ENCODE measurements at places on chromosomes 16 and 17.

- DNase-seq: no peak
These were observed 16.5 kb upstream of the ATP6V0A1 start for GRCh38 chr17:42442196-42442565.

GRCh38 chr17:42287305-42287976 lies 857 bp upstream of the STAT5A start:
- peak; percentile 66 for DNase-seq

- no peak for DNase-seq
These were observed 211.5 kb downstream of the CDH11 start for GRCh38 chr16:64910356-64910755.

GRCh38 chr16:79770244-79771064 lies 169.9 kb upstream of the MAF start:
- DNase-seq: peak; percentile 93

Data from upper lobe of left lung (tissue), 6 donors.